CD4-positive, alpha-beta T cell treated with Interleukin-17A for 1 hour (primary cell): ENCODE measurements at places on chromosomes 6 and 20.

GRCh38 chr6:88825856-88826255 is 137.6 kb downstream of the RNGTT start:
- no peak for DNase-seq

DNA sequence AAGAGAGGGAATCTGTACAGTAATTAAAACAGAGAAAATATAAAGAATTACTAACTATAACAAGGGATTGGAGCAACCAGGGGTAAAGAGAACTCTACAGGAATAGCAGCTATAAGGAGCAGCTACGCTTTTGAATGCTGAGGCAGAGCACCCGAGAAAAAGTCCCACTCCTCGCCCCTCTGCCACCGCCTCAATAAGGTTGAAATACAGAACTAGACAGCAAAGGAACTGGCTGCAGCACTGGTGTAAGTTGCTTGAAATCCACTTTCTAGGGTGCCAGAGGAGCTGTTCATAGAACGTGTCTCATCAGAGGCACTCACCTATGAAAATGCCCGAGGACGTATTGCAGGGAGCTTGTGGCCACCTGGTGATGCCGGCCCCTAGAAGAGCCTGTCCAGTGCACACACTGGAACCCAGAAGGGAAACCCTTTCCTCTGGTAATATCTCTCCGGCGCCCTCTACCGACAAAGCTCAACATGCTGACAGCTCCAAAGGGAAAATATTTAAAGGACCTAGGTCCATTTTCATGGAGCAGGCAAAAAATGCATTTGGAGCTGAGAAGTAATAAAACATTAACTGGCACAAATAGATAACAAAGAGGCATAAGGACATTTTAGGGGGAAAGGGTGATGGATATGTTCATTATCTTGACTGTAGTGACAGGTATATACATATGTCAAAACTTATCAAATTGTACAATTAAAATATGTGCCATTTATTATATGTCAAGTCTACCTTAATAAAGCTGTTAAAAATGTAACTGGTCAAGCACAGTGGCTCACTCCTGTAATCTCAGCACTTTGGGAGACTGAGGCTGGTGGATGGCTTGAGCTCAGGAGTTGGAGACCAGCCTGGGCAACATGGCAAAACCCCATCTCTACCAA is 137.4 kb upstream of the HDAC2 start:
- peak; percentile 19 for DNase-seq

DNA sequence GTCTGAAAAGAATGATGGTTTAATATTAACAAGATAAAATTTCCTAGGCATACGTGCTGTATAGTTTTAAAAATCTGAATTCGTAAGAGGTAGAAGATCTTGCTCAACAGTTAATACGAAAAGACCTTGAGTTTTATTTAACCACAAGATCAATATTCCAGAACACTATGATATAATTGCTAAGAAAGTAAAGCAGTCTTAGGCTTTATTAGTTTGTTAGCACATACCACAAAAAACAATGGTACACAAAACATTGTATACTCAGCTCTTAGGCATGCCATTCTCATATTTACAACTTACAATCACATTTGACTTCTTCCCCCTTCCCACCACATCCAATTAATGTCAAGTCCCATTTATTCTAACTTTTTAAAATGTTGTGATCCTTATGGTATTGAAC is 24.4 kb upstream of the STXBP5 start:
- DNase-seq, result no peak

- DNase-seq, result no peak
These were observed 72.5 kb upstream of the UST start for GRCh38 chr6:148674306-148674705.

GRCh38 chr6:36430351-36430750 is 12.3 kb downstream of the PXT1 start:
- DNase-seq, result no peak

GRCh38 chr6:93209358-93209757 is 210.0 kb downstream of the EPHA7 start:
- no peak for DNase-seq

DNA sequence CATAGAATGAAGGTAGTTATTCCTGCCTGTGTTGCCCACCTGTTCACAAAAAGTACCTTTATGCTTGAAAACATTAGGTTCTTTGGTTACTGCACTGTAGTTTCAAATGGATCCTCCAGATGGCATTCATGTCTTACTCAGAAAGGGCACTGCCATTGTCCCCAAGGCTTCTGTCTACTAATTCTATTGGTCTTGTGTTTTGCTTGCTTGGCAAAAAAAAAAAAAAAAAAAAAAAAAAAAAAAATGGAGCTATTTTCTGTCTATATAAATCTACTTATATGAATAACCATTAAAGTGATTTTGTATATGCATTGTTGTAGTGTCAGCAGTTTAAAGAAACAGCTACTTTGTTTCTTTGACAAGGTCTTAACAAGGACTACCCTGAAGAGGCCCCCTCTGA is 12.7 kb upstream of the EFHC1 start:
- DNase-seq, result peak; percentile 58

DNA sequence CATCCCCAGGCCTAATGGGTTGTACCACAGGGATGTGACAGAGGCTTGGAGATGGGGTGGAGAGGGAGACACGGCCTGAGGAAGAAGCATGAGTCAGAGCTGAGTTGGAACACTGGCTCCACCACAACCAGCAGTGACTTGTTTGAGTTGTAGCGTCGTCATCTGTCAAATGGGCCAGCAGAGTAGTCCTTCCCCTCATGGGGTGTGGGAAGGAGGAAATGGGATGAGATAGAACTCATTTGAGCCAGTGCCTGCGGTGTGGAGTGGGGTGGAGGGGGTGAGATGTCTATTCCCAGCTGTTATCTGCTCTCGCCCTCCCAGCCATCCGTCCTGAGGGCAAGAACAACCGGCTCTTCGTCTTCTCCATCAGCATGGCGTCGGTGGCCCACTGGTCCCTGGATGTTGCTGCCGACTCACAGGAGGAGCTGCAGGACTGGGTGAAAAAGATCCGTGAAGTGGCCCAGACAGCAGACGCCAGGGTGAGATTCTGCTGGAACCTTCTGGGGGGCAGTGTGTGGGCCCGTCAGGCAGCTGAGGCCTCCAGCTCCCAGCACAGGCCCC is 32.5 kb downstream of the PLCG1 start:
- DNase-seq, result no peak

DNA sequence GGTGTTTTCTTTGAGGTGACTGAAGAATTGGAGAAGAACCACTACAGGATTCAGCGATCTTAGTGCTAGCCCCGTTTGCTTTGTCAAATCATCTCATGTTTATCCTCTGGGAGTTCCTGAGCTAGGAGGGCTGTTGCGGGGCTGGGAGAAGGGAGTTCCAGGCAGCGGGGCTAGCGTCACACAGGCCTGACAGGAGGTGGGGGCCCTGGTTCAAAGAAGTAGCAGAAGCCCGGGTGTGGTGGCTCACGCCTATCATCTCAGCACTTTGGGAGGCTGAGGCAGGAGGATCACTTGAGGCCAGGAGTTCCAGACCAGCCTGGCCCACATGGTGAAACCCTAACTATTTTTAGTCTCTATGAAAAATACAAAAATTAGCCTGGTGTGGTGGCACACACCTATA is 33.2 kb upstream of the SULF2 start:
- DNase-seq, result no peak

GRCh38 chr6:75776461-75776860 is 27.4 kb downstream of the MYO6 start:
- no peak for DNase-seq

DNA sequence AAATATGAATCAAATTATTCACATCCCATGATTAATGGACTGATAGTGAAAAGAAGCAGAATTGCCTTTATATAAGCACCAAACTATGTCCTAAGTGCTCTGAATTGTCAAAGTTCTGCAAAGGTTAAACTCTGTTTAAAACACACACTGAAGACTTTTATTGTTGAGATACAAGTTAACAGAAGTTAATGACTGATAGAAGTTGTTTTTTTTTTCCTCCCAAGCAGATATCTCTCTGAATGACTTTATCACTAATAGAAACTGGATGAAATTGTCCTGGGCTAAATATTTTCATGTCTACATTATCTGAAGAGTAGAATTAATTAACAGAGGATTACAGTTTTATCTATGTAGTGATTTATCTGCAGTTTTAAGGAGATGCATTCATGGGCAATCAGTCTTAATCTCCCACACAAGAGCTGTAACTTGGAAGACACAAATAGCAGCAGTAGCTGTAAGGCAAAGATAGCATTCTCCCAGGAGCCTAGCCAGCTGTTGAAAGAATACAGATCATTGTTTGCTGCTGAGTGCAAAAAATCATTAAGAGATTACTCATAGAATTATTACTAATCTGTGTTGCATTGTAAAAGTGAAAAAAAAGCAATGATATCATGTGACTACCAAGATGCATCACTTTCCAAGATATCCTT is 49.9 kb downstream of the BMP5 start:
- no peak for DNase-seq

- no peak for DNase-seq
These were observed 984 bp downstream of the TNFRSF21 start for GRCh38 chr6:47308552-47309290.

- DNase-seq, result no peak
These were observed 6.7 kb downstream of the PRDM13 start for GRCh38 chr6:99613409-99613704.

DNA sequence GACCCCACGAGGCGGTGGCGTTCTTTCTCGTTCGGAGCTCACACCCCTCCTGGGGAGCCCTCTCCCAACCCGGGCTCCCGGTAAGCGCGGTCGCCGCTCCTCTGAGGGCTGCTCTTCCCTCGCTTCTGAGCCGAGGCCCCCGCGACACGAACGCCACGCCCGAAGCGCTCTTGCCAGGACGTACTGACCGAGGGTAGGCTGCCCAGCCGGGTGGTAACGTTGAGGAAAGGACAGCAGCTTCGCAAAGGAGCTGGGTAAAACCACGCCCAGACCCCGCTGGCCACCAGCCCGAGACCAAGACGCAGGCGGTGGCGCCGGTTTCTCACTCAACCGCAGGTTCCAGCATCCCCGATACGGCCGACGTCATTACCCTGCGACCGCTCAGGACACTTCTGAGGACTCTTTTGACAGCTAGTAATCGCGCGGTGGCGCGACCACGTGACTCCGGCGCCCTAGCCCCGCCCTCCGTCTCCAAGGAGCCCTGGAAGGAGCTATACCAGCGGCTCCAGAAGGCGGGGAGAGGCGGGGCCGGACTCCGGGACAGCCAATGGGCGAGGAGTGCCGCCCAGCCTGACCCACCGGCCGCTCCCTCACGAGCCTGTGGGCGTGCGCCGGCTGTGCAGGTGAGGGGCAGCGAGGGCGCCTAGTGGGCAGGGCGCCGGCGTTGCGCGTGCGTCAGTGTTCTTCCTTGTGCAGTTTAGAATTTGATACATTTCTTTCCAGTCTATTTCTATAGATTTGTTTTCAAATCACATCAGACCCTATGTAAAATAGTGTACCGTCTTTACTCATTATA is 4.0 kb upstream of the GZF1 start:
- DNase-seq, result peak; percentile 100

- peak; percentile 77 for DNase-seq
These were observed 5.6 kb downstream of the SRSF3 start for GRCh38 chr6:36599791-36600209.

GRCh38 chr20:50724851-50725723 is 6.3 kb upstream of the PARD6B start:
- DNase-seq, result no peak

- no peak for DNase-seq
These were observed 117.4 kb upstream of the PROKR2 start for GRCh38 chr20:5434116-5434515.

DNA sequence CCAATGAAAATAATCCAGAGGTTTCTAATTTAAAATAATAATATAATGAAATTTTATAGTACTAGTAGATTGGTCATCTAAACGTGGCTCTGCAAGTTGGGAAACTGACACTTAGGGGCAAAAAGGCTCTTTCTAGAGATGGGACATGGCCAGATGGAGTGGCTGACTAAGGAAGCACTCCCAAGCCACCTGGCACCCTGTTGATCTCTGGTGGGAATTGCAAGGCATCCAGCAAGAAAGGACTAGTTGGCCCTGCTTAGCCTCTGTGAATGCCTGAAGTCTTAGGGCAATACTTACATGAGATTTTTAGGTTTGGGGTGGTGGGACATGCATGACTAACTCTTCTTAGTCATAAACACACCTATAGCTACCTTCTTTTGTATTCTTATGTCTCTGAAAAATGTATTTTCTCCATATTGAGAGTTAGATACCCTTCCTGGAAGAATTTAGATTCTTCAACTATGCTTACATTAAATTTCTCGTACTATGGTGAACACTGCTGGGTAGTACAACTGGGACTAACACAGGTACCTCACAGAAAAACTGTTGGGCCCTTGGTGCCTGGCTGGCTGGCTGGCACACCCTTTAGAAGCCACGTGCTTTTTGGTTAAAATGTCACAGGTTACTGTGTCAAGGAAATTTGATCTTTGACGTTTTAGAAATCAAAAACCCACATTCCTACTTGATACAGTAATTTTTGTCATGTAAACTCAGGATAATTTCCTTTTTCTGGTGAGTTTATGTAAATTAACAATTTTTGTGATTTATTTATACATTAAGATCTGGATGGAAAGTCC is 25.0 kb upstream of the SH3BGRL2 start:
- DNase-seq, result no peak

GRCh38 chr20:64150756-64151632 is 13.3 kb upstream of the MYT1 start:
- DNase-seq, result no peak

- DNase-seq, result no peak
These were observed 44.0 kb upstream of the DOK5 start for GRCh38 chr20:54431156-54431944.

DNA sequence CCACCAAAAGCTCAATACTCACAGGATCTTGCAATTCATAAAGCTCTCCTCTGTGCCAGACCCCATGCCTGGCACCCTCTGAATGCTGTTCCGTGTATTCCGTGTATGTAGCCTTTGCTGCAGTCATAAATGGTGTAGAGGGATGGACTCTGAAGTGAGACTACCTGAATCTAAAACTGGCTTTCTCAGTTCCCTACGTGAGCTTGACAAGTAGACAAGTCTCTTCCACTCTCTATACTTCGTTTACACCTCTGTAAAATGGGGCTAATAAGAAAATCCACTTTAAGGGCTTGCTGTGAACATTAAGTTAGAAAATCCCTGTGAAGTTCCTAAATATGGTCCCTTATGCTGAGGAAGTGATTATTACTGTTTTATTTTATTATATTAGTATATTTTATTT is 31.5 kb downstream of the PPP1R16B start:
- DNase-seq, result no peak

GRCh38 chr6:111731456-111732195 is 125.9 kb upstream of the TRAF3IP2 start:
- no peak for DNase-seq

DNA sequence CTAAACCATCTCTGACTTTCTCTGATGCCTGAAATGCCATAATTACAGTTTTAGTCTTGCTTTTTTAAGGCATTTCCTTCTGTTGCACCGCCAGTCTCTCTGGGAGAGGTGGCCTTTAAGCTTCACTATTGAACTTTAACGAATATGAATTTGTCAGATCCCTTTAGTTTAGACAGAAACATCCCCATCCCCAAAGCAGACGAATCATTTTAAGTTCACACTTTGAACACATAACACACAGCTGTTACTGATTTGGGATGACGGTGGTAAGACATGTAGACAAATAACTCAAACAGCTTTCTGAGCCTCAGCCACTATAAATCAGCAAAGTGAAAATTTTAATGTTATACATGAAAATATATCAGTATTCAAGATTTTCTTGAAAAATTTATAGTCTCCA is 7.2 kb upstream of the IPCEF1 start:
- no peak for DNase-seq
